HFFc6 (cell line): ENCODE measurements at places on chromosomes 2 and 18.
A peak's percentile ranks its signal among the peaks of the same experiment; 100 is the strongest.

GRCh38 chr18:23812546-23813440 lies 123.5 kb downstream of the LAMA3 start:
- H3K27ac ChIP-seq: no peak overlapping the region
- DNase-seq: no peak
- no peak overlapping the region for H3K4me3 ChIP-seq
- no peaks in the 10 kb centered on the region; the same call in 1 of the 2 replicates for H3K4me1 ChIP-seq
- H3K36me3 ChIP-seq: no peaks in the 10 kb centered on the region

- peaks cover 21% of the 10 kb centered on the region; the same call in 1 of the 2 replicates for H3K4me1 ChIP-seq
- peaks cover 25% of the 10 kb centered on the region for H3K27me3 ChIP-seq
- no peak for DNase-seq
- H3K4me3 ChIP-seq: no peak overlapping the region
- H3K36me3 ChIP-seq: no peaks in the 10 kb centered on the region
Observed at GRCh38 chr2:30139131-30139870, 7.5 kb upstream of the YPEL5 start.

- DNase-seq: no peak
Observed at GRCh38 chr18:26700728-26701127, 152.4 kb upstream of the KCTD1 start.

DNA sequence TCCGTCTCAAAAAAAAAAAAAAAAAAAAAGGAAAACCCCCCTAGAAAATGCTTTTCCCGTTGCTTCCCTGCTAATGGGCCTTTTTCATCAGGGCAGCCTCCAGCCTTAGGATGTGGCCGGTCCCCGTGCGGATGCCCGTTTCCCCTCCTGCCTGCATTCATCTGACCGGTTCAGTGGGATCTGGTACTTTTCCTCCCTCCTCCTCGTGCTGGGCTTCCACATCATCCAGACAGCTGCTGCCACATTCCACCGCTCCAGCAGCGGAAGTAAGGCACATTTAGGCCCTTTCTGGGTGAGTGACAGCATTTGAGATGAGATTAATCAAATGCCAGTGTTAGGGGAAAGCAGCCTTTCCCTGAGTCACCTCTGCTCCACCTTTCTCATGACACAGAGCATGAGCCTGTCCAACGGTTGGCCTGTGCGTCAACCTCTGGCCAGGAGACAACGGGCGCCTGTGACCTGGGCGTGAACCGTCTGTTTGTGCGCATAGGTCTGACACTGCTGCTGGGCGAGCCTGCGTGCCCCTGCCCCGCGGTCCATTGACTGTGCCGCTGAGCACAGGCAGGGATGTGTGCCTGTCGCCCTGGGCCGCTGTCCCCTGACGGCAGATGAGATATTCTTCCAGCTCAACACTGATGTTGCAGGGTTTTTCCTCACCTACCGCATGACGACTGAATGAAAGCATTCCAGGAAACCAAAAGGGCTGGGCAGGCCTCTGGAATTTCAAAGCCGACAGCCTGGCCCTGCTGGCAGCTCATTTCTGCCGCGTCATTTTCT lies 174.0 kb downstream of the TGIF1 start:
- H3K27me3 ChIP-seq: peaks cover 5% of the 10 kb centered on the region
- peak; percentile 97 for DNase-seq
- H3K27ac ChIP-seq: peak overlapping the region; percentile 99
